ENCODE measurements at places on chromosomes 7 and 10. TPM values are rescaled to one million over a fixed set of nuclear protein-coding genes. Genes with fewer than 3 reads are reported as not detected.

The CFTR gene
- total RNA-seq = not detected

The LRRC27 gene
- 6.1 TPM for total RNA-seq

The COL28A1 gene
- 0.98 TPM for total RNA-seq

The CALML3 gene
- not detected for total RNA-seq

The AKR1C3 gene
- 1,294 TPM for total RNA-seq

The KNDC1 gene
- 1.3 TPM for total RNA-seq

The SMARCD3 gene
- total RNA-seq = 11.6 TPM

The CYP3A4 gene
- total RNA-seq = not detected

The STEAP4 gene
- total RNA-seq = 0.07 TPM

The SNCG gene
- 9.9 TPM for total RNA-seq

The TCF7L2 gene
- total RNA-seq = 20.8 TPM

The NPY4R2 gene
- 25.1 TPM for total RNA-seq

The RBP4 gene
- 11.8 TPM for total RNA-seq

The IDE gene
- 26.6 TPM for total RNA-seq

The DDC gene
- 1.7 TPM for total RNA-seq

The ABCB4 gene
- total RNA-seq = not detected

The ING3 gene
- total RNA-seq = 4.9 TPM

The MRLN gene
- total RNA-seq = not detected

The LRRN3 gene
- total RNA-seq = 0.04 TPM

The GPRIN2 gene
- 40.5 TPM for total RNA-seq

The PITX3 gene
- 1.0 TPM for total RNA-seq

The SFXN4 gene
- 45.8 TPM for total RNA-seq

The PFKP gene
- total RNA-seq = 527 TPM

The PVRIG gene
- total RNA-seq = not detected

The HMX2 gene
- total RNA-seq = 0.23 TPM

The SPOCK2 gene
- 0.45 TPM for total RNA-seq

The CCZ1B gene
- total RNA-seq = 35.3 TPM

The ARHGEF35 gene
- 0.18 TPM for total RNA-seq

The PRLHR gene
- total RNA-seq = not detected

The MBLAC1 gene
- total RNA-seq = 3.5 TPM

The CPA1 gene
- not detected for total RNA-seq
